Gastroesophageal sphincter (tissue), 4 donors: ENCODE measurements at places on chromosomes 12 and 14. TPM values are rescaled to one million over a fixed set of nuclear protein-coding genes. Genes with fewer than 3 reads are reported as not detected.

DNA sequence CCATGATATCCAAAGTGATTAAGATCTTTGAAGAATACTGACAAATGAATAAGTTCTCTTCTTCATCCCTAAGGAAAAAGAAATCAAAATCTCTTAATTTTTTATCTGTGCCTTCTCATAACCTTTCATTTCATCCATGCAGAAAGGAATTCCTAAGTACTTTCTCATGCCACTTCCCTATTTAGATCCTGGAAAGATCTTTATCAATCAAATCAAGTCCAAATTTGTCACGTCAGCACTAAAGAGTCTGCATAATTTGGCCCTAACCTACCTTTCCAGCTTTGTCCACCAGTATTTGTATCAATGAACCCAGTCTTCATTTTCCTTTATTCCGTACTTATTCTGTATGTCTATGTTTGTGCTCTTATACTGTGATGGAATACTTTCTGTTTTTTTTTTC lies 41.2 kb downstream of the VEZT start:
- no peak for ATAC-seq

DNA sequence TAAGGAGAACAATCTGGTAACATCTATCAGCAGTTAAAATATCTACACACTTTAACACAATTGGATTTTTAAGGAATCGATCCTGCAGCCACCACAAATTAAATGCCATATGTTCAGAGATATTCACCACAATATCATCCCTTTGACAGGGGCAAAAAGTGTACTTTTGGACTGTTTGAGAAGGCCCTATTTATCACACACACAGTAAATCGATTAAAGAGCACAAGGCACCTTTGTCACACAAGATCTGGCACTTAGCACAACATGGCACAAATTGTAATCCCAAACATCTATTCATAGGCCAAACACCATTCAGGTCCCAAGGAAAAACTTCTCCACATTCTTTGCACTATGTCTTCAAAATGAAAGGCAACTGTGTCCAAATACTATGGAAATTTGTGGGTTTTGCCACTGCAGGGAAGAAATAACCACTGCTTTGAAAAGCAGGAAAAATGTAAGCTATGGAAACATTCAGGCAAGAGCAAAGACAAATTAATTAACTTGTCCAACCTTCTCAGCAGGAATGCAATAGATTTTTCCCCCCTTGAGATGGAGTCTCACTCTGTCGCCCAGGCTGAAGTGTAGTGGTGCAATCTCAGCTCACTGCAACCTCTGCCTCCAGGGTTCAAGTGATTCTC lies 282.5 kb upstream of the TMPO start:
- no peak for ATAC-seq

DNA sequence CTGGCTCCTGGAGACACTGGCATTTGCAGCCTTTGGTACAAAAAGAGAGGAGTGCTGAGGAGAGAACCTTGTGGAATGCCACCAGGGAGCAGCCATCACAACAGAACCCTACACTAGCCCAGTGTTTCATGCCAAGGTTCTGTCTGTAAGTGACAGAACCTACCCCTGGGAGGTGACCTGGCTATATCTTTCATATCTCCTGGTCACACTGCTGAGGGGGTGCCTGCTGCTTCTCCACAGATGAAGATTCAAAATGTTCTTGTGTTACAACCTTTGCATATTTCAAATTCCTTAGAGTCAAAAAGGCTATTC lies 12.7 kb upstream of the EIF4B start:
- ATAC-seq, result no peak

DNA sequence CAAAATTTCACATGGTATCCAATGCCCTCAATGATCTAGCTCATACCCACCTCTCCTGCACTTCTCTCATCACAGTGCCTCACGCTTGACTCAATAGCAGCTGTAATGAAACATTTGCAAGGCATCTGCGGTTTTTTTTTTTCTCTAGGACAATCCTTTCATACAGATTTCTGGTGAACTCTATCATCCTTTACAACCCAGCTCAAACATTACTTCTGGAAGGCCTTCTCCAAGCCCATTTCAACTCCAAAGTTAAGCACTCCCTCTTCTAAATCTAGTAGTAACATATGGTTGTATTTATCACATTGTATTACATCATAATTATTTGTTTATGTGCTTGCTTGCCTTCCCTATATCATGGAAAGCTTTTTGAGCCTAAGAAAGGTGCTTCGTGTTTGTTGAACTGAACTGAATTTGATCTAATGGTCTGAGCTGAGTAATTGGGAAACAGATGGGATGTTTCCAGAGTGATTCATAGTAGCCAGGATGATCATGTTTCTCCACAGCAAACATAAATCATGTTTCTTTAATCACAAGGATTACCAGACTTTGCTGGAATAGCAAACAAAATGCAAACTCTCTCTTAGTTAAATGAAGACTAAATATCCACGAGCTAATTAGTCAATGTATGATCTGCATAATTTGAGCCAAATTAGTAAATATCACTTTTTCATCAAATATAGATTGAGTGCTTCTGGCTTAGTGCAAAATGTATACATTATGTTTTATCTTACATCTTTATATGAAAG lies 14.3 kb downstream of the CFL2 start:
- ATAC-seq, result peak; percentile 71

GRCh38 chr12:43011383-43011926 lies 421.9 kb upstream of the PRICKLE1 start:
- no peak for ATAC-seq

DNA sequence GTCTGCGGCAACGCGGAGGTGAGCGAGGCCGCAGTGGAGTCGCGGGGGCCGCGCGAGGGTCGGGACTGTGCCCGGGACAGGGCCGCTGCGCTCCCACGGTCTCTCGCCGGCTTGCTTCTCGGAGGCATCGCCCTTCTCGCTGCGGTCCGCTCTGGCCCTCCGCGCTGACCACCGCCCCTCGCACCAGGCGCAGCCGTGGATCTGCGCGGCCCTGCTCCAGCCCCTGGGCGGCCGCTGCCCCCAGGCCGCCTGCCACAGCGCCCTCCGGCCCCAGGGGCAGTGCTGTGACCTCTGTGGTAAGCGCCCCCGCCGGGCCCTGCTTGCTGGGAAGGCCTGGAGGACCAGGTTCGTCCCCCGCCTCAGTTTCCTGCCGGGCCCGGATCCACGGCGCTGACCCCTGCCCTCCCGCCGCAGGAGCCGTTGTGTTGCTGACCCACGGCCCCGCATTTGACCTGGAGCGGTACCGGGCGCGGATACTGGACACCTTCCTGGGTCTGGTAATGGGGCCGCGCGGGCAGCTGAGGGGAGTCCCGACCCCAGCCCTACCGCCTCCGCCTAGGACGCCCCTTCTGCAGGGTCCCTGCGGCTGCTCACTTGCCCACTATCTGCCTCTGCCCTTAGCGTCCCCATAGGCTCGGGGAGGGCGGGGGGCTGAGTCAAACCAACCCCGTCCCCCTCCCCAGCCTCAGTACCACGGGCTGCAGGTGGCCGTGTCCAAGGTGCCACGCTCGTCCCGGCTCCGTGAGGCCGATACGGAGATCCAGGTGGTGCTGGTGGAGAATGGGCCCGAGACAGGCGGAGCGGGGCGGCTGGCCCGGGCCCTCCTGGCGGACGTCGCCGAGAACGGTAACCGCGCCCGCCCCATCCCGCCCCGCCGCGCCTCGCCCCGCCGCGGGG lies 7.0 kb downstream of the AMN start:
- ATAC-seq, result no peak

The ANKS1B gene
- total RNA-seq, result 9.9 TPM

- ATAC-seq, result no peak
Measured at GRCh38 chr14:101224356-101225156, 321.0 kb upstream of the RTL1 start.

DNA sequence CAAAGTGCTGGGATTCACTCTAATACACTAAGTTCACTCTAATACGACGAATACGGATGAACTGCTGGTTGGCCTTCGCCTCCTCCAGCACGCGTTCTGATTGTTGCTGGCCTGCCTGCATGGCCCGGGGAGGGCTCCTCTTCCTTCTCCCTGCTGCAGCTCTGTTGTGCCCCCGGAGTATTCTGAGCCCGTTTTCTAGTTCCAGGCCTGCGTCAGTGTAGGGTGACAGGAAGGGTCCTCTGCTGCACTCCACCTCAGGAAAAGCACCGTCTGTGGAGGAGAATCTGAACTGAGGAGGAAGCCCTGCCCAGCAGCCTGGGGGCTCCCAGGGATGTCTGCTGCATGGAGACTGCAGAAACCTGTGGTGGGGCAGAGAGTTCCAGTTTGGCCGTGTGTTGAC lies 44.4 kb downstream of the DDX51 start:
- ATAC-seq, result no peak

The PZP gene
- 0.62 TPM for total RNA-seq

The AQP2 gene
- total RNA-seq, result not detected

- no peak for ATAC-seq
Measured at GRCh38 chr12:14612898-14613445, 45.3 kb upstream of the PLBD1 start.

DNA sequence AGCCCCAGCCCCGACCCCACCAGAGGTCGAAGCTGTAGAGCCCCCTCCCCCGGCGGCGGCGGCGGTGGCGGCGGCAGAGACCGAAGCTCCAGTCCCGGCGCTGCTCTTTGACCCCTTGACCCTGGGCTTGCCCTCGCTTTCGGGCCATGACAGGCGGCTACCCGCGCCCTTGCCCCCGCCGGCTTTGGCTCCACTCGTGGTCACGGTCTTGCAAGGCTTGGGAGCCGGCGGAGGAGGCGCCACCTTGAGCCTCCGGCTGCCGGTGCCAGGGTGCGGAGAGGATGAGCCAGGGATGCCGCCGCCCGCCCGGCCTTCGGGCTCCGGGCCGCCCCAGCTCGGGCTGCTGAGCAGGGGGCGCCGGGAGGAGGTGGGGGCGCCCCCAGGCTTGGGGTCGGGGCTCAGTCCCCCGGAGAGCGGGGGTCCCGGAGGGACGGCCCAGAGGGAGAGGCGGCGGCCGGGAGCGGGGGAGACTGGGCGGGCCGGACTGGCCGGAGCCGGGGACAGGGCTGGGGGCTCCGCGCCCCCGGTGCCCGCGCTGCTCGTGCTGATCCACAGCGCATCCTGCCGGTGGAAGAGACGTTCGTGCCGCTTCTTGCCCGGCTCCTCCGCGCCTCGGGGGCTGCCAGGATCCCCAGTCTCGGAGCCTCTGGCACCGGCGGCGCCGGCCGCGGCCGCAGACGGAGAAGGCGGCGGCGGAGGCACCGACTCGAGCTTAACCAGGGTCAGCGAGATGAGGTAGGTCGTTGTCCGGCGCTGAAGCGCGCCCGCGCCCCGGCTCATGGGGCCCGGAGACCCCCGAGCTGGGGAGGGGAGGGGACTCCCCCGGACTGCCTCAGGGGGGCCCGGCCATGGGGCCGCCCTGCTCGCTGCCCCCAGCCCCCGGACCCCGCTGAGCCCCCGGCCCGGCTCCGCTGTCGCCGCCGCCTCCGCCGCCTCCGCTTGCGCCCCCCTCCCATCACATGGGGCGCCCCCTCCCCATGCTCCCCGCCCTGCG lies 778 bp downstream of the AGAP2 start:
- ATAC-seq, result peak; percentile 10

DNA sequence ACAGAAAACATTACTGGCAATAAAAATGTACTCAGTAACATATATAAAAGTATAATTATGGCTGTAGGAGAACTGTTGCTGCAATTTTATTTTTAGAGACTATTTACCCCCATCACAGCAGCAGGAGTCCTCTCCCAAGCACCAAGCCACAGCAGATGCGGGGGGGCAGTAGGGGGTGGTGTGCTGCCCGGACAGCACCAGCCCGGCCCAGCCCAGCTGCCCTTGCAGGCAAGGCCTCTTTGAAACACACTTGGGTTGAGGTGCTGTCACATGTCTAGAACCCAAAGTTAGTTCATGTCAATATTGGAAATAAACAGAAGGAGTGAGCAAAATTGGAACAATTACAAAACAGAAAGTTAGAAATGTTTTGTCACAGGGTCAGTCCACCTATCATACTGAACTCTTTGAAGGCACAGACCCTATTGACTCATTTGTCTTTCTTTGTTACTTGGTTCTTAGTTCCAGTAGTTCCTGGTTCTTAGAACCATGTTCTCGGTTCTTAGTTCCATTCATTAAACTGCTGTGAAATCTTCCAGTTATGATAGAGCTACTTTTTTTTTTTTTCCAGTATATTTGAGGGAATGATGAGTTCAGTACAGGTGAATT lies 22.7 kb downstream of the CCNK start:
- ATAC-seq, result no peak

DNA sequence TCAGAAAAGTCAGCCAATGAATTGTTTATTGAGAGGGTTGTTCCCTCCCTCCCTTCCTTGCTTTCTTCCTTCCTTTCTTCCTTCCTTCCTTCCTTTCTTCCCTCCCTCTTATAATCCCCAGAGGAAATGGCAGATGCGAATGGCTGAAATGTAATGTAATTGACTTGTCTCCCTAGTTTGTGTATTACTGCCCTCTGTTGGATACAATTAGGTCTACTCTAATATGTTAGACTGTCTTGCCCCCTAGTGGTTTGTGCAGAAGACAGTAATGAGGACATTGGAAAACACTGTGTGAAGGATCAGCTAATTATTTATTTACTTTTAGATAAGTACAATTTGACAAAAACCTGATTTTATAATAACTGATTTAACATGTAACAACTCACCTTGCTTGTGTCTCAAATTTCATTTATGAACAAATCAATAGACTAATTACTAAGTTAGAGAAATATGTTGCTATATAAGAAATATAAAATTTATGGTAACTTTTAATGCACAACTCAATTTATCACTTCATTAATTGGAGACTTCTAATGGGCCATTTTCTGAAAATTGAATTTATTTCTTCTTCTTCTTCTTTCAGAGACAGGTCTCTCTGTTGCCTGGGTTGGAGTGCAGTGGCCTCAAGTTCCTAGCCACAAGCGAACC lies 229.8 kb upstream of the LRIG3 start:
- ATAC-seq, result peak; percentile 63

The CCDC197 gene
- total RNA-seq, result not detected

- ATAC-seq, result no peak
Measured at GRCh38 chr12:124618291-124618902, 51.0 kb upstream of the NCOR2 start.

- no peak for ATAC-seq
Measured at GRCh38 chr12:56695327-56696101, 7.4 kb upstream of the PTGES3 start.

- ATAC-seq, result no peak
Measured at GRCh38 chr14:21263284-21264024, 5.8 kb downstream of the HNRNPC start.

DNA sequence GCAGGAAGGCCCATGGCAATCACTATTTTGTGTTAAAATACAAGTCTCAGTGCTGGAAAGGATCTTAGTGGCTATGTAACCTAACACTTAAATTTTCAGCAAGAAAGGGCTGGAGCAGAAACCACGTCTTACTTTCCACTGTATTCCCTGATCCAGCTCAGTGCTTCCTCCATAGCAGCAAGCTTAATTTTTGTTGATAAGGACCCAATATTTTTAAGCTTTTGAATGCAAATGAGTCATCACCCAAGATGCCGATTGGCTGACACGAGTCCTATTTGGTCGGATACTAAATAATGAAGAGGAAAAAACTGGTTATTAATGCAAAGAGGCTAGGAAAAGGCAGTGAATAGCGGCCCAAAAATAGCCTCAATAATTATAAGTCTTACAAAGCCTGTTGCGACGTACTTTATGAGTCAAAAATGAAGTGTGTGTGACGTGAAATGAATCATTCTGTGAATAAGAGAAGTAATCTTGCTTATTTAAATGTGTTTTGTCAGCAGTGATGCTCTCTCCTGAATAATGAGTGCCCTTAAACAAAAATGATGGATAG lies 46.9 kb upstream of the IGF1 start:
- no peak for ATAC-seq
